ENCODE measurements at places on chromosomes 3 and 15.
A peak's percentile ranks its signal among the peaks of the same experiment; 100 is the strongest.

GRCh38 chr15:89916660-89917059 is 3.9 kb upstream of the ARPIN start:
- DNase-seq, result no peak

- DNase-seq, result no peak
Observed at GRCh38 chr3:188021502-188022040, 132.4 kb upstream of the LPP start.

DNA sequence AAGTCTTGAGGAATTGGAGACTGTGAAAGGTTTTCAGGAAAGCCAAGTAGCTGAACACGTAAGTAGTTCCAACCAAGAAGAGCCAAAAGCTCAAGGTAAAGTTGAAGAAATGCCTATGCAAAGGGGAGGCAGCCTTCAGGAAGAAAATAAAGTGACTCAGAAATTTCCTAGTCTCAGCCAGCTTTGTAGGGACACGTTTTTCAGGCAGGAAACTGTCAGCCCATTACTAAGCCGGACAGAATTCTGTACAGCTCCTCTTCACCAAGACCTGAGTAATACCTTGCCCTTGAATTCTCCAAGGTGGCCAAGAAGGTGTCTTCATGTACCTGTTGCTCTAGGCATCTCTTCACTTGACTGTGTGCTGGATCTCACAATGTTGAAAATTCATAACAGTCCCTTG is 48.6 kb downstream of the CDAN1 start:
- no peak for DNase-seq

DNA sequence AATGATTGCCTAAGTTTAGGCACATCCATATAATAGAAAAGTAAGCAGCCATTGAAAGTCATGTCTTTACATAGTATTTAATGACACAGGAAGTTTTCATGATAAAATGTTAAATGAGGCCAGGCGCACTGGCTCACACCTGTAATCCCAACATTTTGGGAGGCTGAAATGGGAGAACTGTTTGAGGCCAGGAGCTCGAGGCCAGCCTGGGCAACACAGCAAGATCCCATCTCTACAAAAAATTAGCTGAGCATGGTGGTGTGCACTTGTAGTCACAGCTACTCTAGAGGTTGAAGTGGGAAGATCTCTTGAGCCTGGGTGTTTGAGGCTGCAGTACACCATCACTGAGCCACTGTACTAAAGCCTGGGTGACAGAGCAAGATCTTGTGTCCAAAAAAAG is 59.4 kb downstream of the SETMAR start:
- no peak for DNase-seq

DNA sequence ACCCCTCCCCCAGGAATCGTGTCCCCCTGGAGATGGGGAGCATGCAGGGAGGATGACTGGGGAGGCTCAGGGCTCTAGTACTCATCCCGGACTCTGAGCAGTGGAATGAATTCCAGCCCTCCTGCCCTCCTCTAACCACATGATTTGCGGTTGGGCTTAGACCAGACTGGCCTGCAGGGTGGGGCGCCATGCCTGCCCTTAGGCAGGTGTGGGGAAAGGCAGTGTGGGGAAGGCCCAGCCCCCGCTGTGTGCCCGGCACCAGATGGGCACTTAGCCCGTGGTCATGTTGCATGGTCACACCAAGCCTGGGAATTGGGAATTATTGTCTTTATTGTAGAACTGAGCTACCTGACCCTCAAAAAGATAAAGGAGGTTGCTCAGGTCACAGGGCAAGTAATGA is 283.8 kb downstream of the TLE3 start:
- DNase-seq, result no peak

DNA sequence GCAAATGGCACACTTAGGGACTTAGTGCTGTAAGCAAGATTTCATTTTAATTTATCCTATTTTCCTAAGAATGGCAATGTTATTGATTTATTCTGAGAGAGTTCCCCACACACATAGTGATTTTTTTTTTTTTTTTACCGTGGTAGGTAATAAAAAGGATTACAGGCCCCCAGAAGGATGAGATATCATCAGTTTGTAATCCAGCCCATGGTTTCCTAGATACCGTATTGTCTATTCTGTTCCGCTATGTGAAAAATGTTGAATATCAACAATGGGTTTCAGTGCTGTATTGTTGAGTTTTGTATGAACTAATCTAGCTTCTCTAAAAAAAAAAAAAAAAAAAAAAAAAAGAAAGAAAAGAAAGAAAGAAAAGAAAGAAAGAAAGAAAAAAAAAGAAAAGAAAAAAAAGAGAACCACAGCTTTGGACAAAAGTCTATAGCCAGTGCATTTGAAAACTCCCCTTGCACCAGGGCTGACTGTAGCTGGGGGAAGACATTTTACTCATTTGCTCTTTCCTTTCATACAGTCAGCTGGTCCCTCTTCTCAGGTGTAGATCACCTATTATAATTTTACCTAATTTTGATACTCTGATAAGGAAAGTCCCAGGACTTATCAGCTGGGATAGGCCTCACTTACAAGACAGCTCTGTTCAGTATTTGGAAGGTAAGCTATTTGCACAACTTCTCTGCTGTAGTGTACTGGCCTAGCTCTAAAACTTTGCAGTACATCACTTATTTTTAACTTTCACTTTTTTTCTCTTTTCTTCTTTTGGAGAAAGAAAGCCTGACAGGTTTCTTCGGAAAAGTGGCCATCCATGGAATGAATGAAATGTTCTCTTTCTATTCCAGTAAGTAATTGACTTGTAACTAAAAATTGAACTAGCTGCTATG is 101.4 kb upstream of the SOX2 start:
- DNase-seq, result no peak

DNA sequence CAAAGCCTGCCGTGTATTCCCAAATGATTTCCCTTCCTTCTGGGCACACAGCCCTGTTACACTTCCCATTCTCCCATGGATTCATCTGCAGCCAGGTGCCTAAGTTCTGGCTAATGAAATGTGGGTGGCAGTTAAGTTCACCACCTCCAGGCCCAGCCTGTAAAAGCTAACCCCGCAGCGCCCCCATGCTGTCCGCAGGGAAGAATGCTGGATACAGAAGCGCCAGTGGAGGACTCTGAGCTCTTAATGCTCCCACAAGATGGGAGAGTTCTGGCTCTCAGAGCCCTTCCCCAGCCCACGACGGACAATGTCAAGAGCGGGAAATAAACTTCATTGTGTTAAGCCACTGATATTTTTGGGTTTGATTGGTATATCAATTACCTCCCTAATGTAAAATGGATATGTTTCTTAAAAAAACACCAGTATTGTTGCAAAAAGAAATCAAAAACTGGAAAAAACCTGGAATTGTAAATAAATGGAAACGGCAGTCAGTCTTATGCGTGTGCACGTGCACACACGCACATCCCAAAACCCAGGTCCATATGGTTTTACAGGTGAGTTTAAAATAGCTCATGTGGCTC is 37.7 kb upstream of the FGD5 start:
- peak; percentile 74 for DNase-seq

DNA sequence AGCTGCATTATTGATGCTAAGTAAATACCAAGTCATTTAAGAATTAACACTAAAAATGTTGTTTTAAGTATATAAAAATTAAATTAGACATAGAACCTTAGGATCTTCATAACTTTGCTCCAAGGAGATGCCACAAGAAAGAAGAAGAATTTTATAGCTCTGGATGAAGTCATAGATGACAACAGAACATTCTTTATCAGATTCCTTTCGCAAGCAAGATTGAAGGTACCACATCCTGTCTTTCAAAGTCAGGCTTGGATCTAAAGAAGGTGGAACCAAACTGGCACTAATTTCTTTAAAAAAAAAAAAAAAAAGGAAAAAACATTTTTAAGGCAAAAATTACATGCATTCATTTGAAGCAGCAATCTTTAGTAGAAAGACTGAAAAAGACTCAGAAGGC is 62.5 kb downstream of the POLQ start:
- no peak for DNase-seq

DNA sequence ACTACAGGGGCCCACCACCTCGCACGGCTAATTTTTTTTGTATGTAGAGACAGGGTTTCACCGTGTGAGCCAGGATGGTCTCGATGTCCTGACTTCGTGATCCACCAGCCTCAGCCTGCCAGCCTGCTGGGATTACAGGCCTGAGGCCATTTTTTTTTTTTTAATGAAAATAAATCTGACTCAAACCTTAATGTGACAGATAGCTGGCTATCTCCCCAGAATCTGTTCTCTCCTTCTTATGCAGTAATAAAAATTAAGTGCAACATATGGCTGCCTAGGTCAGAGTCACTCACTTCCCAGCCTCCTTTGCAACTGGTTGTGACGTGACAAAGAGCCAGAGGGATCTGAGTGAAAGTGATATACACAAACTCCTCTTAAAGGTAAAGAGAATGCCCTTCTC is 53.0 kb downstream of the ZNF148 start:
- no peak for DNase-seq

GRCh38 chr15:42036112-42036905 is 15.5 kb upstream of the PLA2G4E start:
- no peak for DNase-seq

DNA sequence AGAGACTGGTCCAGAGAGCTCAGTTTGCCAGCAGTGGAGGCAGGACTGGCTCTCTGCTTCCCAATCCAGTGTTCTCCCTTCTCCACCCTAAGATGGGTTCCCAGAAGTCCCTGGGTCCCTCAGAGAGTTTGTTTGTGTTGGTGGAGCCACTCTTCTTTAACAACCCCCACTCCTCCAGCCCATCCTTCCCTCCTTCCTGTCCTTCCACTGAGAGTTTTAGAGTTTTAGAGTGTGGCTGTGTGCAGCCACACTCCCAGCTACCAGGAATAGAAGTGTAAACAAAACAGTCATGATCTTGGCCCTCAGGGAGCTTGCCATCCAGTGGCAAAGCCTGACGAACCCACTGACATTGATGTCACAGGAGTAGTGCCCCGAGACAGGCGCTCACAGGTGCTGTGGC is 12.5 kb upstream of the FBLN2 start:
- no peak for DNase-seq

GRCh38 chr3:186722457-186722856 is 5.3 kb downstream of the KNG1 start:
- DNase-seq, result peak; percentile 65

- no peak for DNase-seq
Observed at GRCh38 chr15:63030101-63030551, 12.4 kb upstream of the TPM1 start.

GRCh38 chr3:129575997-129576384 is 30.5 kb downstream of the PLXND1 start:
- DNase-seq, result no peak

- DNase-seq, result peak; percentile 48
Observed at GRCh38 chr15:77034695-77035489, 36.0 kb downstream of the TSPAN3 start.

GRCh38 chr15:39709941-39710340 is 72.7 kb downstream of the FSIP1 start:
- no peak for DNase-seq

GRCh38 chr3:79204351-79204750 is 563.4 kb downstream of the ROBO1 start:
- DNase-seq, result no peak

GRCh38 chr15:78322724-78323521 is 17.2 kb upstream of the CRABP1 start:
- no peak for DNase-seq

DNA sequence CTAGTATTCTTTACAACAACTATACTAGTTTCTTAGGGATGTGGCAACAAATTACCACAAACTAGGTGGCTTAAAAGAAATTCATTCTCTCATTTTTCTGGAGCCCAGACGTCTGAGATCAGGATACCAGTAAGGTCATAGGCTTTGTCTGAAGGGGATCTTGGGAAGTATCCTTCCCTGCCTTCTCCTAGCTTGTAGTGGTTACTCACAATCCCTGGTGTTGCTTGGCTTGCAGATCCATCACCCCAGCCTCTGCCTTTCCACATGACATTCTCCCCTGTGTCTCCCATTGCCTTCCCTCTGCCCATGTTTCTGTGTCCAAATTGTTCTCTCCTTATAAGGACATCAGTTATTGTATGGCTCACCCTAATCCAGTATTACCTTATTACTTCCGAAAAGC is 24.3 kb upstream of the CLDN1 start:
- DNase-seq, result no peak

- no peak for DNase-seq
Observed at GRCh38 chr3:73028803-73029202, 32.2 kb downstream of the PPP4R2 start.

DNA sequence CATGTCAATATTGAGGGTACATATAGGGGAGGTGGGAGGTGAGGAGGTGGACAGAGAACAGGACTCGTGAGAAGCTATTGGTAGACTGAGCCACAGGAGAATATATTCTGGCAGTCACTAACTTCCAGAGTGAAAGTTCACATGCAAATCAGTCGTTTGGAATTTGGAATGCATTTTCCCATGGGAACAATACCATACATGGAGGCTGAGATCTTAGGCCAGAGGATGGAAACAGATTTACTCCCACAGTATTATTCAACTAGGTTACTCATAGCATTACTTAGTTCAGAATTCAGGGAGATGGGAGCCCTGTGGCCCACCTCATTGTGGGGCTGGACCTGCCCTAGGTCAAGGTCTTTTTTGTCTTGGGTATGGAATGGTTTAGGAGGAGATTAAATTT is 36.4 kb upstream of the ABHD2 start:
- no peak for DNase-seq

- DNase-seq, result no peak
Observed at GRCh38 chr3:188712248-188712924, 459.4 kb upstream of the TPRG1 start.

All from 8988T (cell line).